A172 (cell line): ENCODE measurements at places on chromosomes 16 and 17.

- no peak for DNase-seq
These were observed 3.2 kb downstream of the TPSG1 start for GRCh38 chr16:1221628-1222552.

DNA sequence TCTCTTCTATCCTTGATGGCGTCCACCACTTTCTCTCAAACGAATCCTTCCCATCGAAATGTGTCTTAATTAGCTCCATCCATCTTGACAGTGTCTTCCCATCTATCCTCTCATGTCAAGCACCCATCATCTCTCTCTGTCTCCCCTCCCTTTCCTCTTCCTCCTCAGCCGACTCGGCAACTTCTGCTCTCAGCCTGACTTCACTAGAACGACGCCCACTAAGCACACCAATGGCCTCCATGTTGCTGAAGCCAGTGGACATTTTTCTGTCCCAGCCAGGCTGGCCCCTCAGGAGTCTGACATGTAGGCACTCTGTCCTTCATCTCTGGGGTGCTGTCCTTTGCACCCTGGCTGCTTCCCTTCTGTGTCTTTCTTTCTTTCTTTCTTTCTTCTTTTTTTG is 2.5 kb upstream of the SPATA20 start:
- DNase-seq: no peak

DNA sequence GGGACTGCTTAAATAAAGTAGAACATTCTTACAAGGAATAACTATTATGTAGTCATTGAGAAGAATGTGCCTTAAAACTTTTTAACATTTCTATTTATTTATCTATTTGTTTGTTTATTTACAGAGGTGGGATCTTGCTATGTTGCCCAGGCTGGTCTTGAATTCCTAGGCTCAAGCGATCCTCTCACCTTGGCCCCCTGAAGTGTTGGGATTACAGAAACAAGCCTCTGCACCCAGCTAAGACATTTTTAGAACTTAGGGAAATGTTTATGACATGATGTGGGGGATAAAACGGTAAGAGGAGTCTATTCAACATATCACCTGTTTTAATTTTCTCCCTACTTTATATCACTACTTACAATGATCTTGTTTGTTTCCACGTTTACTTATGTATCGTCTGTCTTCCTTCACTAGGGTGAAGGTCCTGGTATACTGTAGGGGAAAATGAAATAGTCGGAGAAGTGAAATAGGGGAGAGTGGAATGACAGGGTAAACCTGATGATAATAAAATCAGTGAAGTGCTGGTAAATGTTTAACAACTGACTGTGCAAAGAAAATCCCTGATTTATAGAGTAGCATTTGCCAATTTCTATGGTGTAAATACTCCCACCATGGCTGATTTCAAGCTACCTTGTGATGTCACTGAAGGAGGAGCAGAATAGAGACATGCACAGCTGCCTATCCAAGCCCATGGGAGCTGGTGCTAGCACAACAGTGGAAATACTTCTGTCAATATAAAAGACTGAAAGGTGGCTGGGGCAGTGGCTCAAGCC is 16.0 kb upstream of the HAPSTR1 start:
- DNase-seq: peak; percentile 14

GRCh38 chr17:887551-888209 is 91.9 kb downstream of the NXN start:
- DNase-seq: no peak

- DNase-seq: no peak
These were observed 259.0 kb upstream of the MYOCD start for GRCh38 chr17:12406623-12407215.

DNA sequence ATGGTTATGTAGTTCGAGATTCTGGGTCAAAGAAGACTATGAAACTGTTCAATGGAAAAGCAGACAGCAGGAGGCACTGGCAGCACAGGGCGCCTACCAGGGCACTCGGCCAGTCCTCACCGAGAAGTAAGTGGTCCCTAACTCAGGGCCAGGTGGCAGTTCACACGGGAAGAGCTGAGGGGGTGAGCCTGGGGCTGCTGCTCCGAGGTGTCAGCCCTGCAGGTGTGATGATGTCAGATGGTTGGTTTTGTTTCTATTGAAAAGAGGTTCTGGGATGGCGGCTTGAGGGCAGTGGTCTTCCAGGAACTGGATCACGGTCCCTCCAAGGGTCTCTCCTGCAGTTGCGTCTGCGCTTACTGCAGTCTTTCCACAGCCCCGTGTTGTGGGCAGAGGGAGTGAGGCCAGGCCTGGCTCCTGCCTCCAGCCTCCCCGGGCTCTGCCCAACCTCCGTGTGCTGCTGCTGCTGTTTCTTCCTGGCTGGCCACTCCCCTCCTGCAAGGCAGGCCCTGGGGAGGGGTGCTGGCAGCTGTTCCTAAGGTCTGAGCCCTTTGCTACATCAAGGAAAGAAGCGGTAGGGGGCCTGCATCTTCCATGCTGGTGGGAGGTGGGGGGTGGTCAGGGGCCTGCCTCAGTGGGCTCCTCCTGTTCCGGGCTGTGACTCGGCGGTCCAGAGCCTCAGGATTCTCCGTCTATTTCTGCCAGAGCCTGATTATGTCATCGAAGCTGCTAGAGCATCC is 22.6 kb downstream of the RNF213 start:
- no peak for DNase-seq

DNA sequence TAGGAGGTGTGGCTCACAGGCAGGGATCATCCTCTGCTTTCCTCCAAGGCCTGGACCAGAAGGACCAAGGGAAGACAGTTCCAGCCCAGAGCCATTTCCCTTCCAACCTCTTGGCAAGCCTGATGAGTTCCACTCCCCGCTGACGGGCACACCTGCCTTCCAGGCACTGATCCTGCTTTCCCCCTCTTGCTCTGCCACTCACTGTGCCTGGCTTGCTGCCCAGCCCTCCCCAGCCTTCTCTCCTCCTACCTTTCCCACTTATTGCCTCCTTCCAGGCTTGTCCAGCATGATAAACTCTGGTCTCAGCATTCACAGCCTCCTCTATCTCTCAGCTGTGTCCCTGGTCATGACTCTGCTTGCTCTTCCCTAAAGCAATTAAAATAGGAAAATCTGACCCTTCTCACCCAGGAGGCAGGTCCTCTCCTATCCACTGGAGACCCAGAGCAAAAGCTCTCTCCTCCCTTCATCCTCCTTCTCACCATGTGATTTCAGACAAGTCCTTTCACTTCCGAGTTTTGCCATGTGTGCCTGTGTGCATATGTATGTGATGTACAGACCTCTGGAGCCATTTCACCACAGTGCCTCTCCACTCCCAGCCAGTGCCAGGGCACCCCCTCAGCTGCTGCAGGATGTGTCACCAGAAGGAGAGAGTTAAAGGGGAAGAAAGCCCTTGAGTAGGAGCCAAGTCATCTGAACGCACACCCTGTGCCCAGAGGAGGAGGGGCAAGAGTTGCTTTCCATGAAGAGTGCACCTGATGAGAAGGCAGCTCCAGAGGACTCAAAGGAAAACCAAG is 13.4 kb upstream of the TMEM170A start:
- no peak for DNase-seq

DNA sequence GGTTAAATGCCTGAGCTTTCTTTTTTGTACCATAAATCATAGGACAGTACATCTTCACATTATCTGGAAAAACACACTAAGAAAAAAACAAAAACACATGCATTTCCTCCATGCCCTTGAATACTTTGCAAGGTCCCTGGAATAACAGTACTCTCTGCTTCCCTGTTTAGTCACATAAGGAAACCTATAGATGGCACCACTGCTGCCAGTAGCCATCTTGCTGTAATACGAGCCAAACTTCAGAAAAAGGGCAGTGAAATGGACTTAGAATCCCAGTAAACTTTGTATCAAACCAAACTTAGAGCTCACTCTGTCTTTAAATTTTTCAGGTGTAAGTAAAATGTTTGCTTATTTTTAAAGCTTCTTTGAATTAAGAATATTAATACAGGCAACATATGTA is 435.5 kb downstream of the KCNJ2 start:
- DNase-seq: no peak
